ENCODE measurements at places on chromosomes 3 and 15. TPM values are rescaled to one million over a fixed set of nuclear protein-coding genes. Genes with fewer than 3 reads are reported as not detected.
A peak's percentile ranks its signal among the peaks of the same experiment; 100 is the strongest.

The RAB11A gene
- total RNA-seq: 139 TPM

The MYLK gene
- 0.96 TPM for total RNA-seq

DNA sequence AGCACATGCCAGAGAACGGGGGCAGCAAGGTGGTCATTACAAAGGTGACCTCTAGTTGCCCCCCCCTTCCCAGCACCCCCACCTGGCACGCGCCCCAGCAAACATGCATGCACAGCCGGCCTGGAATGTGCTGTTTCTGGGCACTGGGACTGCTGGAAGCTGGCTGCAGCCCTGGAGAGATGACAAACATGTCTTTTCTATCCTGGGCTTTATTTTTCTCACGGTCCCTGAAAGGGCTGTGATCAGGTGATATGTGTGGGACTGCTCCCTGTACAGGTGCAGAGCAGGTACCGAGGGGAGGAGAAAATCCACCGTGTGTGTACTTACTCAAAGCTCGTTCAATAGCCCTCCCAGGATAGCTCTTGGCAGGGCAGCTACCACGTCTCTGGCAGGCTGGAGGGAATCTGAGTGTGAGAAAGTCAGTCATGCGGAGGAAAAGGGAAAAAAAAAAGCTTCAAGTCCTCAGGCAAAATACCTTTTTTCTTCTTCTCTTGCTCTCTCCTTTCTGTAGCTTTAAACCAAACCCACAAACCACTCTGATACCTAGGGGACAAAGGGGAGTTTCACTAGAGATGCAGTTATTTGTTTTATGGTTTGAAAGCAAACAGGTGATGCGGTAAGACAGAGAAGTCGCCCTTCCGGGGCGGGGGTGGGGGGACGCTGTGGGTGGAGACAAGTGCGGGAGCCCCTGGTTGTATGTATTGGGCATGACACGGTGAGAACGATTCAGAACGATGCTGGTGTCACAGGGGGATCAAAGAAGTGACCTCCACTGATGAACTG, 5.0 kb upstream of the HES1 start:
- DNase-seq: no peak

DNA sequence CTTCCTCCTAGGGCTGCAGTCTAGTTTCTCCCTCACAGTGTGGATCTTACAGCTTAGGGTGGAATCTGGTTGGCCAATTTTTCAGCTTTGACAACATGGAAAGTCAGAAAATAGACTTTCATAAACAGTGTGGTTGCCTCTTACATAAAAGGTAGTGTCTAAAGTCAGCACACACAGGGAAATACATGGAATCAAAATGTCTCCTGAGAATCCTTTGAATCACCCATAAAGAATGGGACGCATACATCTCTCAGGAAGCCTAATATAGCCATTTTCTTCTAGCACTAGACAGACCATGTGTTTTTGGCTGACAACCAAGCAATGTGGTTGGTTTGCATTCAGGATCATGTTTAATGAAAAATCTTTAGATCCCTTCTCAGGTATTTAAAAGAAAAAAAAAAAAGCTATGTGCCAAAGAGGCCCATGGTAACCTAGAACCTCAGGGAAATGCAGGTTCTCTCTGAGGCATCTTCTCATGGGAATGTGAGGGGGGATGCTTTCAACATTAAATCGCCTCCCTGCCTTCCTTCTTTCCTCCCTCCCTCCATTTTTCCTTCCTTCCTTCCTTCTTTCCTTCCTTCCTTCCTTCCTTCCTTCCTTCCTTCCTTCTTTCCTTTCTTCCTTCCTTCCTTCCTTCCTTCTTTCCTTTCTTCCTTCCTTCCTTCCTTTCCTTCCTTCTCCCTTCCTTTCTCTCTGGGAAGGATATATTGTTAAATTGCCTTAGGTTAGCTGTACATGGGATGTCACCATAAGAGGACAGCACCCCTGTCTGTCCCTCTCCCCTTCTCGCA, 34.3 kb upstream of the ZBTB38 start:
- no peak for DNase-seq

DNA sequence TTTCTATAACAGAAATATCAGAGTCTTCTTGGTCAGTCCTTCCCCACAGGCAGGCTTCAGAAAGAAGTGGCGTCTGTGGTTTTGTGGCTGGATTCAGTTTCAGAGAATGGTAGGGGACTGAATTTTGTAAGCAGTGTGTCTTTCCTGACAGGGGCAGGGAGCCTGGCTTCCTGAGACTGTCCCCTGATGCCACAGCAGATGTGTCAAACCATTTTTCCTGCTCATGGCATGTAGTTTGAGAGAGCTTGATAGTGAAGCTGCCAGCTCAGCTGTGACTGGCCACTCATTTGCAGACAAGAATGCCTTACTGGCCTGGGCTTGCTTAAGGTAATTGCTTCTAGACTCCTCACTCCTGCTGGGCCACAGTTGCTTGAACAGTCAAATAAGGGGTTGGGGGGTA, 26.4 kb downstream of the LARS2 start:
- DNase-seq: peak; percentile 44

Measured in activated CD8-positive, alpha-beta memory T cell treated with anti-CD3 and anti-CD28 coated beads, Interleukin-2, amount 10 ng/mL, durations not matched to agents 7 days and 5 days (primary cell).